ENCODE measurements at places on chromosomes 3 and 15.

- DNase-seq, result peak; percentile 0
These were observed 103.3 kb upstream of the PRTG start for GRCh38 chr15:55846116-55846707.

DNA sequence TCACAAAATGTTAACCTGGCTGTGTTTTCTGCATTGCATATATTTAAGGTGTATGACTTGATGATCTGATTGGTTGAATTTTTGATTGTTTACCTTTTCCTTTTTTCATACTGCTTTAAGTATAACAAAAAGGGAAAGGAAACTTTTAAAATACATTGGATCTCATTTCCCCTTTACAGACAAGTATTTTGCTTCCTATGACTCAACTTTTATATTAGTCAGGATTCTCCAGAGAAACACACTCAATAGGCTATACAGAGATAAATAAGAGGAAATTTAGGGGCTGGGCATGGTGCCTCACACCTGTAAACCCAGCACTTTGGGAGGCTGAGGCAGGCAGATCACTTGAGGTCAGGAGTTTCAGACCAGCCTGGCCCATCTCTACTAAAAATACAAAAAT, 205.8 kb downstream of the TJP1 start:
- DNase-seq, result no peak

- no peak for DNase-seq
These were observed 429.7 kb downstream of the RAP2B start for GRCh38 chr3:153591561-153592245.

GRCh38 chr3:153158961-153159735, 2.9 kb upstream of the RAP2B start:
- DNase-seq, result no peak

DNA sequence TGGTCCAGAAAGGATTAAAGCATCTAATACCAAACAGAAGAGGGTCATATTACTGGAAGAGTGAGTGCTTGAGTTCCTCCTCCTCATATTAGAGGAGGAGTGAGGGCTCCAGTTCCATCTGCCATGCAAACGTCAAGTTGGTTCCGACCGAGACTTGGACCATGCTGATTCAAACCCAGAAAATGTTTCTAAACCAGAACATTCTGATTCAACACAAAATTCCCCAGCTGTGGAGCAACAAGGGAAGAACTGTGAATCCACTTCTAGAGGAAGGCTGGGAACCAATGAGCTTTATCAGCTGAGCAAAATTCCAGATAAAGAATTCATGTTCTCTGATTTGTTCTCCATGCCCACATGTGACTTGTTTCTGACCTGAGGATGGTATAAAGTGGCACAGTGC, 135.6 kb upstream of the WNT5A start:
- no peak for DNase-seq

All from NCI-H187 (cell line).